ENCODE measurements at places on chromosomes 3 and 15.
A peak's percentile ranks its signal among the peaks of the same experiment; 100 is the strongest.

DNA sequence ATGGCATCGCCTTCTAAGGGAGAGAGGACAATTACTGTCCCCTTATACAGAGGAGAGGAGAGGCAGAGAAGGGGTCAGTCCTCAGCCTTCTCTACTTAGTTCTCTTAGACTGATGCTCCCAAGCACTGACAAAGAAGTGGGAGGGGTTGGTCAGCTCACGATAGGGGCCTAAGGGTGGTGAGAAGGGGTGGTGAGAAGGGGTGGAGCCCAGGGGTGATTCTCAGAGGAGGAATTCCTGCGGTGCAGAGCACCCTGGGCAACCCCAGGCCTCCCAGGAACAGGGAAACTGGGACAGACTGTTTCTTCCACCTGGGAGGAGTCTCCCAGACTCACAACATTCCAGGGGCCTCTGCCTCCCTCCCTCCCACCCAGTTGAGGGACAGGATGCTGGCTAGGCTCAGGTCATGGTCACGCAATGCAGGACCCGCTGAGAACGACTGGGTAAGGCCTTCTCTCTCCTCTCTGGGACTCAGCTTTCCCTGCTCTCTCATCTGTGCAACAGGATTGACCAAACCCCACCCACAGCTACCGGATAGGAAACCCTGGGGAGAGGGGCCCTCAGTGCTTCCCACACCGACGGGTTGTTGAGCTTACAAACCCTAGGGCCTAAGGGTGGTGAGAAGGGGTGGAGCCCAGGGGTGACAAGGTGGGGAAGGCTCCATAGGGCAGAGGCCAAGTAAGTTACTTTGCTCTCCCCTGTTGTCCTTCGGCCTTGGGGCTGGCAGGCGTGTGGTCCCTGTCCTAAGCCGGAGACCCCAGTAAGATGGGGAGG lies 1.5 kb downstream of the TPRA1 start:
- H3K27me3 ChIP-seq = no peaks in the 10 kb centered on the region
- no peak for DNase-seq
- peaks cover 19% of the 10 kb centered on the region for H3K4me1 ChIP-seq
- peaks cover 4% of the 10 kb centered on the region for H3K36me3 ChIP-seq

DNA sequence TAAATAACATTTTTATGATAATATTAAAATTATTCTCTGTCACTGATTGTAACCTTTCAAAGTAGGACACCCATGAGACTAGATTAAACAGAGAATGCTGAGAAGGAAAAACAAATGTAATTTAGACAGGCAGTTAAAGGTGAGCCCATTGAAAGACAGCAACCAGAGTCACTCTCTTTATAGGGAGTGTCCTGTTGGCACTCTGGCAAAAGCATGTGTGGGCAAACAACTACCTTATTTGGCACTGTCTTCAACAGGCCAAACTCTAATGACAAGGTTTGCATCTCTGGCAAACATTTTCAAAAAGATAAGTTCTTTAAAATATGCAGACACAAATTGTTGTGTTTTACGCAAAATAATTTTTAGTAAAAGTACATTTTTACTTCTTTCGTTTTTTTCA lies 29.8 kb downstream of the NFKBIZ start:
- no peaks in the 10 kb centered on the region for H3K27me3 ChIP-seq
- H3K4me3 ChIP-seq = no peak overlapping the region
- H3K36me3 ChIP-seq = no peaks in the 10 kb centered on the region
- no peak for DNase-seq
- no peak overlapping the region for H3K27ac ChIP-seq
- no peaks in the 10 kb centered on the region for H3K4me1 ChIP-seq

DNA sequence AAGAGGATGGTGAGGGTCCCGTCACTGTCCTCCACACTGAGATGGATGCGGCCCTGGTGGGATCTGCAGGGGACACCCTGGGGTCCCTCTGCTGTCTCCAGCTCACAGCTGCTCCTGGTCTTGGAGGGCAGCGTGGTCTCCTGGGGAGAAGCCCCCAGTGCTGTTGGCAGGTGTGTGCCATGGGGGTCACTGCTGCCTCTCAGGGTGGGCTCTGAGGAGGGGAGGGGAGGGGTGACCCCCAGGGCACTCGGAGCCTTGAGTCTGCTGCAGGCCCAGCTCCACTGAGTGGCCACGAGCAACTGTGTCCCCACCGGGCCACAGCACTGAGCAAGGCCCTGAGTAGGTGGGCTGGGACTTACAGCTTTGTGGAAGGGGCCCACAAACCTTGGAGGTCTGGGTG lies 34.7 kb downstream of the KLHL25 start:
- H3K4me1 ChIP-seq = no peaks in the 10 kb centered on the region
- no peak for DNase-seq
- H3K36me3 ChIP-seq = peaks cover 92% of the 10 kb centered on the region
- no peak overlapping the region for H3K4me3 ChIP-seq

GRCh38 chr3:193378706-193379105 lies at the start of gene ATP13A5:
Gene ATP13A5 (minus strand): TSS chr3:193378753. CDS start chr3:193378725, 28 bp downstream.
- H3K4me3 ChIP-seq = no peak within 1 kb of the TSS
- DNase-seq = no peak
- no peaks in the 10 kb centered on the region for H3K36me3 ChIP-seq
- H3K27me3 ChIP-seq = no peaks in the 10 kb centered on the region
- H3K4me1 ChIP-seq = no peaks in the 10 kb centered on the region

- DNase-seq = peak; percentile 44
- H3K27me3 ChIP-seq = no peaks in the 10 kb centered on the region
- peaks cover 18% of the 10 kb centered on the region for H3K36me3 ChIP-seq
- peak overlapping the region; percentile 97 for H3K27ac ChIP-seq
- peak overlapping the region; percentile 88 for H3K4me3 ChIP-seq
These were observed 396 bp downstream of the INO80 start for GRCh38 chr15:41115652-41116115.

- no peak overlapping the region for H3K27ac ChIP-seq
- no peak overlapping the region for H3K4me3 ChIP-seq
- DNase-seq = no peak
- no peaks in the 10 kb centered on the region for H3K27me3 ChIP-seq
These were observed 854.6 kb downstream of the NTRK3 start for GRCh38 chr15:87401973-87402372.

- H3K4me1 ChIP-seq = no peaks in the 10 kb centered on the region
- H3K27ac ChIP-seq = no peak overlapping the region
- H3K36me3 ChIP-seq = peaks cover 60% of the 10 kb centered on the region
- DNase-seq = no peak
- no peaks in the 10 kb centered on the region for H3K27me3 ChIP-seq
- no peak overlapping the region for H3K4me3 ChIP-seq
These were observed 81.1 kb downstream of the SLTM start for GRCh38 chr15:58852347-58852746.

DNA sequence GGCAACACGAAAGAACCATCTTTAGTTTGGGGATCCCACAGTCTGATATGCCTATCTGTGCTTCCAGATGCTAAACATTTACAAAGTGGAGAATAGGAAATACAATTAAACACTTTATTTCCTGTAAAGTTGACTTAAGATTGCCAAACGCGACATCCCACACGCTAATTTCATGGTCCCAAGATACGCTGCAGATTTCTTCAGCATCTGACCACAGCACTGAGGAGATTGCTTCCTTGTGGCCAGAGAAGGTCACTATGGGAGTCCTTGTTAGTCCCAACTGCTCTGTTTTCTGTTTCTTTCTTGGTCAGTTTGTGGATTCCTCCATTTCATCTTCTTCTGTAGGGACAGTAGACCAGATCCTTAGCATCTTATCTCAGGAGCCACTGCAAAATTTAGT lies 43.3 kb downstream of the ASB7 start:
- H3K4me1 ChIP-seq = no peaks in the 10 kb centered on the region
- no peak for DNase-seq
- no peak overlapping the region for H3K4me3 ChIP-seq
- H3K27ac ChIP-seq = no peak overlapping the region
- H3K27me3 ChIP-seq = no peaks in the 10 kb centered on the region

- H3K27ac ChIP-seq = no peak overlapping the region
- no peaks in the 10 kb centered on the region for H3K36me3 ChIP-seq
- H3K4me1 ChIP-seq = peaks cover 8% of the 10 kb centered on the region
These were observed 976 bp upstream of the ALDH1L1 start for GRCh38 chr3:126181398-126181725.

DNA sequence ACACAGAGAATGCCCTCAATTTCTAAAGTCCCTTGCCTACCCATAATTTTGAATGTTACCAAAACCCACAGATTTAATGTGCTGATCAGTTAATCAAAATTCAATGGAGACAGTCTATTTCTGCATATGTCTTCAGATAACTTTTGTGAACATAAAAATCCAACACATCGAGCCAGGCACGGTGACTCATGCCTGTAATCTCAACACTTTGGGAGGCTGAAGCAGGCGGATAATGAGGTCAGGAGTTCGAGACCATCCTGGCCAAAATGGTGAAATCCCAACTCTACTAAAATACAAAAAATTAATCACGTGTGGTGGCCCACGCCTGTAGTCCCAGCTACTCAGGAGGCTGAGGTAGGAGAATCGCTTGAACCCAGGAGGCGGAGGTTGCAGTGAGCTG lies 49.3 kb downstream of the PEAK1 start:
- no peaks in the 10 kb centered on the region for H3K4me1 ChIP-seq
- no peak overlapping the region for H3K4me3 ChIP-seq
- H3K36me3 ChIP-seq = no peaks in the 10 kb centered on the region
- DNase-seq = no peak

DNA sequence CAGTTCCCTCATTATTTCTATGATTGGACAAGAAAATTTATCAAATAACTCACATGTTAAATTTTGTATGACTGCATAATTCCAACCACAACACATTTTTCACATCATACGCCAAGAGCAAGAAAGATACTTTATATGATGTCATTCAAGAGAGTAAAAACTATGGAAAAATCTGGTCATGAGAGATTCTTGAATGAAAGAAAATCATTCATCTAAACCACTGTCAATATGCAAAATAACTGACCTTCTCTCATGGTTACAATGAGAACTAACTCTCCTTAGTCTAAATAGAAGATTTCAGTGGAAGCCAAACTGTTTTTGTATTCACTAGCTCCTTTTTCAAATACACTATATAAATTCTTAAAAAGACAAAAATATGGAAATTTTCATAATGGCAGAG lies 124.6 kb downstream of the CBLB start:
- peaks cover 3% of the 10 kb centered on the region for H3K4me1 ChIP-seq
- no peak for DNase-seq
- no peaks in the 10 kb centered on the region for H3K27me3 ChIP-seq
- no peak overlapping the region for H3K27ac ChIP-seq
- peaks cover 46% of the 10 kb centered on the region for H3K36me3 ChIP-seq

DNA sequence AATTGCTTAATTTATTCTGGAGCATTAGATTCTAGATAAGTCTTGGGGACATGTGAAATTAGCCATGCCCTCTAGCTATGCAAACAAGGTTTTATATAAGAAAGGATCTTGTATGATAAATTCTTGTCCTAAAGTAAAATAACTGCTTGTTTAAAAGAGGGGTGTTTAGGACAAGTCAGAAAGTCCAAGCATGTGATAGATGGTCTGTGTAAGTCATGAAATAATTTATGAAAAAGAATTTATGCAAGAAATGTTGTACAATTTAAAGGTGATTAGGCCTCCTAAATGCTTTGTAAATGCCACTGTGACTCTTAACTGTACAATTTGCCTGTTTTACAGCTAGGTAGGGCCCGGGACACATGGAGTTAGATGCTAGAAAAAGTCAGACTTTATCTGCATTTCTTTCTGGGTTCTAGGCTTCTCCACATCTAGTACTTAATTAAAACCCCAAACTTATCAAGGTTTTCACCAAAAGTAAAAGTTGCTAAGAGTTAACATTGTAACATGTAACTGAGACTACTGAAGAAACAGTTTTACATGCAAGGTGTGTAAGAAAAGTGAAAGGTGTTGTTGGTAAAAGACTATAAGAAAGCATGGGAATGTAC lies 13.2 kb downstream of the LINS1 start:
- no peaks in the 10 kb centered on the region for H3K4me1 ChIP-seq
- no peak overlapping the region for H3K27ac ChIP-seq
- H3K27me3 ChIP-seq = no peaks in the 10 kb centered on the region
- H3K4me3 ChIP-seq = no peak overlapping the region

DNA sequence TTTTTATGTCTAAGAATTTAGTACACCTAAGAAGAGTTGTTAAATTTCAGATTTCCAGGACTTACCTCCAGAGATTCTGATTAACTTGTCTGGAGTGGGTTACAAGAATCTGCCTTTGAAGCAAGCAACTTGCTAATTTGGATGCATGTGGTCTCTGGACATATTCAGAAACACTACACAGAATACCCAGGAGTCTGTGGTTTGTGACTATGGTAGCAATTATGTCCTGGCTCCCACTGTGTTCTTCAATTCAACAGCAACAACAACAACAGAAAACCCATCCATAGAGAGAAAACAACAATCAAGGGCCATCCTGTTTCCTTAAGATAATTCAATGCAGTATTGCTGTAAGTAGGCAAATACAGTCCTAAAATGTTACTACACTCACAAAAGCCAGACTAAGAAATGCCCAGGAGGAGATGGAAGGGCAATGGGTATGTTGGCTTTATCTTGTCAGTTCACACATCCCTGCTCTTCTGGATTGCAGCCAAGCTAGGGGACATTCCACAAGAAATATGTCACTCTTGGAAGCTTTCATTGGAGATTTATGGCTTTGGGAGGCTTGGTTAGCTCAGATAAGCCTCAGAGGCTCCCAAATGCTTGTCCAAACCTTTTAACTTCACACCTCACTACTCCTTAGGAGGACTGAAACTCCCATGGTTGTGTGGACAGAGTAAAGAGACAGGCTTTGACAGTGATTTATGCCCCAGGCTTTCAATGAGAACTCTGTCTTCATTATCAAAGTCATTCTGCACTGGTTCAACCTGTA lies 99.4 kb upstream of the MRPL3 start:
- H3K27me3 ChIP-seq = no peaks in the 10 kb centered on the region
- H3K36me3 ChIP-seq = no peaks in the 10 kb centered on the region
- no peak overlapping the region for H3K27ac ChIP-seq
- DNase-seq = no peak
- peaks cover 2% of the 10 kb centered on the region for H3K4me1 ChIP-seq

GRCh38 chr3:62556121-62556815 lies 182.9 kb upstream of the FEZF2 start:
- no peaks in the 10 kb centered on the region for H3K36me3 ChIP-seq
- H3K4me1 ChIP-seq = peaks cover 2% of the 10 kb centered on the region
- H3K27ac ChIP-seq = no peak overlapping the region
- no peak for DNase-seq
- no peaks in the 10 kb centered on the region for H3K27me3 ChIP-seq

DNA sequence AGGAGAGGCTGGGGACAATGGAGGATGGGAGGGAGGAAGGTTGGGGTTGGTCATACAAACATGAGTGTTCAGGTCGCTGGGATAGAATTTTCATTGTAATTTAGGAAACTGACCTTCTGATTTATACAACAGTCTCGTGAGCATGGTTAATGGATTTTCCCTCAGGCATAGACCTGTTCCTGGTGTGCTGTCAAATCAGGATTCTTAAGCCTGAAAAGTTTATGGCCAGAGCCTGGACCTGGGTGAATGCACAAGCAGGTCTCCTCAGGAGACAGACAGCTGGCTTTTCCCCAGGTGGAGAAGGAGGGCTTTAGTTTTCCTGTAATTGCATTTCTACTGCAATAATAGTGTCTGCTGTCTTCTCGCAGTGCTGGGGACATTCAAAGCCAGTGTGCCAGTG lies 338.0 kb downstream of the SHQ1 start:
- no peaks in the 10 kb centered on the region for H3K27me3 ChIP-seq
- no peak overlapping the region for H3K27ac ChIP-seq
- no peaks in the 10 kb centered on the region for H3K36me3 ChIP-seq
- no peak overlapping the region for H3K4me3 ChIP-seq
- H3K4me1 ChIP-seq = peaks cover under 1% of the 10 kb centered on the region

GRCh38 chr3:42189736-42190135 lies 76.2 kb downstream of the CCK start:
- H3K36me3 ChIP-seq = peaks cover 15% of the 10 kb centered on the region
- DNase-seq = no peak
- no peak overlapping the region for H3K4me3 ChIP-seq
- no peak overlapping the region for H3K27ac ChIP-seq
